SJSA1 (cell line): ENCODE measurements at places on chromosomes 5 and 9. TPM values are rescaled to one million over a fixed set of nuclear protein-coding genes. Genes with fewer than 3 reads are reported as not detected.

CBY3 gene
- not detected in 2 replicates for total RNA-seq

- DNase-seq: no peak
- H3K27me3 ChIP-seq: no peaks in the 10 kb centered on the region
- no peaks in the 10 kb centered on the region for H3K36me3 ChIP-seq
- H3K27ac ChIP-seq: no peak overlapping the region
- peaks cover 8% of the 10 kb centered on the region for H3K4me1 ChIP-seq
Observed at GRCh38 chr9:76298521-76299144, 95.6 kb downstream of the RFK start.

SPATA31D4 gene
- total RNA-seq: not detected in 2 replicates

- no peak overlapping the region for H3K4me3 ChIP-seq
- H3K27ac ChIP-seq: no peak overlapping the region
- H3K27me3 ChIP-seq: no peaks in the 10 kb centered on the region
- DNase-seq: no peak
Observed at GRCh38 chr5:77400645-77401044, 91.5 kb downstream of the WDR41 start.

FOXD1 gene
- 10.4 and 11.2 TPM in 2 replicates for total RNA-seq

- DNase-seq: no peak
- H3K27me3 ChIP-seq: 0 out of 2 replicates have a peak, but pooled peaks cover 5% of the 10 kb centered on the region
- H3K27ac ChIP-seq: no peak overlapping the region
- no peaks in the 10 kb centered on the region for H3K4me1 ChIP-seq
- no peaks in the 10 kb centered on the region for H3K36me3 ChIP-seq
Observed at GRCh38 chr5:158120760-158121159, 261.8 kb upstream of the CLINT1 start.

- H3K36me3 ChIP-seq: no peaks in the 10 kb centered on the region
- DNase-seq: no peak
- no peak overlapping the region for H3K27ac ChIP-seq
- H3K4me3 ChIP-seq: no peak overlapping the region
- no peaks in the 10 kb centered on the region for H3K27me3 ChIP-seq
Observed at GRCh38 chr9:114806526-114806900, 674 bp upstream of the TNFSF15 start.

TAF11L5 gene
- total RNA-seq: not detected in 2 replicates

- H3K4me1 ChIP-seq: no peaks in the 10 kb centered on the region
- H3K27ac ChIP-seq: no peak overlapping the region
- H3K27me3 ChIP-seq: no peaks in the 10 kb centered on the region
- no peak overlapping the region for H3K4me3 ChIP-seq
- no peaks in the 10 kb centered on the region for H3K36me3 ChIP-seq
Observed at GRCh38 chr5:159424123-159424522, 93.8 kb upstream of the IL12B start.

GRCh38 chr5:92800365-92800764 lies 780.7 kb downstream of the NR2F1-AS1 start:
- H3K27ac ChIP-seq: no peak overlapping the region
- H3K27me3 ChIP-seq: peaks cover 3% of the 10 kb centered on the region; the same call in 1 of the 2 replicates
- DNase-seq: no peak
- no peak overlapping the region for H3K4me3 ChIP-seq
- no peaks in the 10 kb centered on the region for H3K4me1 ChIP-seq

- no peaks in the 10 kb centered on the region for H3K27me3 ChIP-seq
- DNase-seq: no peak
- H3K36me3 ChIP-seq: no peaks in the 10 kb centered on the region
- H3K27ac ChIP-seq: no peak overlapping the region
Observed at GRCh38 chr5:31844622-31845345, 205.9 kb downstream of the PDZD2 start.

DNA sequence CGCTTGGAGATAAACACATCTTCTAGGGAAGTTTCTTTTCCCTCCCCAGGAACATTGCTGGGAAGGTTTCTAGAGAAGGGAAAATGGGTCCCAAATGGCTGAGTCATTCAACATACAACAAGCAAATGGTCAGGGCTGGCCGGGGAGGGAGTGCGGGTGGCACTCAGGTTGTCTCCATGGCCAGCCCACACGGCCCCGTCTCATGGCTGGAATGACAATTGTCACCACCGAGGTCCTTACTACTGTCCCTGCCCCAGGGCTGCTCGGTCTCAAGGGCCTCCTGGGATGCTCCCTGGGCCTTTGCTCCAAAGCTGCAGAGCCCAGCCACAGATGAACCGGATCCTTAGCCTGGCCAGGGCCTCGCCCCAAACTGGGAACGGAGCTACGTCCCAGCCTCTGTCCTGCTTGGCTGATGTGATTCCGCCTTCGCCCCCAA lies 121.9 kb downstream of the FGF18 start:
- no peak overlapping the region for H3K27ac ChIP-seq
- H3K4me3 ChIP-seq: no peak overlapping the region
- H3K4me1 ChIP-seq: peaks cover 14% of the 10 kb centered on the region
- DNase-seq: peak; percentile 38
- no peaks in the 10 kb centered on the region for H3K36me3 ChIP-seq

- H3K36me3 ChIP-seq: no peaks in the 10 kb centered on the region
- no peaks in the 10 kb centered on the region for H3K4me1 ChIP-seq
- H3K27me3 ChIP-seq: no peaks in the 10 kb centered on the region
- no peak overlapping the region for H3K27ac ChIP-seq
- DNase-seq: peak; percentile 29
Observed at GRCh38 chr5:140734354-140734753, 34.1 kb downstream of the ZMAT2 start.

- H3K27me3 ChIP-seq: no peaks in the 10 kb centered on the region
- no peaks in the 10 kb centered on the region for H3K4me1 ChIP-seq
- H3K36me3 ChIP-seq: no peaks in the 10 kb centered on the region
- DNase-seq: no peak
- no peak overlapping the region for H3K27ac ChIP-seq
- no peak overlapping the region for H3K4me3 ChIP-seq
Observed at GRCh38 chr9:6887051-6887450, 129.3 kb downstream of the KDM4C start.

DNA sequence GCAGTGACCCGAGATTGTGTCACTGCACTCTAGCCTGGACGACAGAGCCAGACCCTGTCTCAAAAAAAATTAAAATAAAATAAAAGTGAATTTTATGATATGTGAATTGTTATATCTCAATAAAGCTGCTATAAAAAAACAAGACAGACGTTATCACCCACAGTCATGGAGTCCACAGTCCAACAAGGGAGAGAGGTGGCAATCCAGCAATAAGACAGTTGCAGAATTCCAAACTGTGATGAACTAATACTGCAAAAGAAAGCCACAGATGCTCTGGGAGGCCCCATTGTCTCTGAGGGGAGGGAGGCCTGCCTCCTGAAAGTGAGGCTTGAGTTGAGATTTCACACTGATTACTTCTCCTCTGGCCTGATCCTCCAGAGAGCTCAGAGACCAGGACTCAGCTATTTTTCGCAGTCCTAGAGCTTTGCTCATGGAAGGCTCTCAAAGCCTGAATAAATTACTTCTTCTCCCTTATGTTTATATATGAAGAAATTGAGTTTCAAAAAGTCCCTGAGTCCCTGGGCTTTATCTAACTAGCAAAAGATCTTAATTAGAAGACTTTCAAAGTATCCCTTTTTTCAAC lies 28.0 kb downstream of the CCNJL start:
- no peak for DNase-seq
- H3K4me1 ChIP-seq: peaks cover 10% of the 10 kb centered on the region
- H3K4me3 ChIP-seq: no peak overlapping the region
- H3K27me3 ChIP-seq: no peaks in the 10 kb centered on the region
- H3K36me3 ChIP-seq: peaks cover 23% of the 10 kb centered on the region
- H3K27ac ChIP-seq: no peak overlapping the region

NIM1K gene
- total RNA-seq: 0.03 and 0.18 TPM in 2 replicates
